HEK293T (cell line): ENCODE measurements at places on chromosomes 1 and 21.

- DNase-seq: no peak
Observed at GRCh38 chr1:109785446-109786111, 21.9 kb upstream of the EPS8L3 start.

DNA sequence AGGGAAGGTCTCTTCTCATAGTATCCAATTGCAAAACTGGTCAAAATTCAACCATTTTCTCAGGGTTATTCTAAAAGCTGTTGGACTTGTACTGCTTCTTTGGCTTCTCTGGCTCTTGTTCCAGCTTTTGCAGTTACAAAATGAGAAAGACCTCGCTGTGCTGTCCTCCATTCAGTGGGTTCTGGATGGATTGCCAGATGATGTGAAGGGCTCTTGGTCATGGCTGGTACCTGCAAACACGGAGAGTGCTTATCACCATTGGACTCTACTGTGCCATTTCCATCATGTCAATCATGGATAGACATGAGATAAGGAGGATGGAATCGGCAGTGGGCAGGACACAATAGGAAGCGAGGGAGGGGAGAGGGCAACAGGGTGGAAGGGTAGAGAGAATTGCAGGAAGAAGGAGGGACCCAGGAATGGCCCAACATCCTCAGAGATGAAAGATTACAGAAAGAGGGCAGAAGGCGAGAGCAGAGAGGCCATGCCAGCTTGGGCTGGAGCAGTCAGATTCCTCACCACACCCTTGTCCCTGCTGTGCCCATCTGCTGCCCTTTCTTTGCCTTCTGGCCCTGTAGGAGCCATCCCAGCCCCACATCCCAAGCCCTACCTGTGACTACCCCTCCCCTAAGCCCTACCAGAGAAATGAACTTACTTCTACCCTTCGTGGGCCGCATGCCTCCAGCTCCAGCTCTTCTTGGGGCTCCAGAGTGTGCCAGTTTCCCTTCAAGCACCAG is 70.3 kb downstream of the HIVEP3 start:
- no peak for DNase-seq

DNA sequence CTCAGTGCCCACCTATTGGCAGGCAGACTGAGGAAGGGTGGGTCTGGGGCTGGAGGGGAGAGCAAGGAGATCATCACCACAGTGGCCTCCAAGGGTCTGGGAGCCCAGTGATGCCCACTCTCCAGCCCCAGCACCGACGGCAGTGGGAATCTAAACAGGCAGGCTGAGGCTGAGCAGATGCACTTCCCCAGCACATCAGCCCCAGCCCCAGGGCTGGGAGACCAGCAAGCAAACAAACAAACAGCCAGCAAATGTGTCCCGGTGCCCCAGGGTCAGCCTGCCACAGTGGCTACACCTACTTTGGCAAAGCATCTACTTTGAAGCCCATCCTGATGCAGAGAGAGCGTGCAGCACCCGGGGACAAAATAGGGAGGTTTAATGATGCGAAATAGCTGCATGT is 216.3 kb upstream of the ZC3H12A start:
- no peak for DNase-seq

DNA sequence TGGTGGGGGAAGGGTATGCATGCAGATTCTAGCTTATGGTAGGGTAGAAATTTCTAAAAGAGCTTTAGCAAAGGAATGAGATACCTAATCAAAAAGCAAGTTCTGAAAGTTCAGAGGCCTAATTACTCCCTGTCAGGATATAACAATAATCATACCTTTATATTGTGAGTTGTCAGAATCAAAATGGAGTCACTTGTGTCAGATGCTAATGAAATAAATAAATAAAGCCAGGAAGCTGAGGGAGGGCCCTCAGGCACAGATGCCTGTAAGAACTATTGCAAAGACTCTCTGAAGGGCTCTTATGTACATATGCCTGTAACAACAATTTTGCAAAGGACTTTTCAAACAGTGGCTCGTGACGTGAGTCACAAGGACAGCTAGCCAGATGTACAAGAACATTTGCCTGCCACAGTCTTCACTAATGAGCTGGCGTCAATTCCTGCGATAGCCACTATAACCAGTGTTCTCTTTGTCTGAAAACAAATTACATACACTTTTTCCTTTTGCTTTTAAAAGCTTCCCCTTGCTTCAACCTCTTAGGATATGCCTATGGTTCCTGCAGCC is 27.4 kb upstream of the DNASE2B start:
- DNase-seq: no peak

DNA sequence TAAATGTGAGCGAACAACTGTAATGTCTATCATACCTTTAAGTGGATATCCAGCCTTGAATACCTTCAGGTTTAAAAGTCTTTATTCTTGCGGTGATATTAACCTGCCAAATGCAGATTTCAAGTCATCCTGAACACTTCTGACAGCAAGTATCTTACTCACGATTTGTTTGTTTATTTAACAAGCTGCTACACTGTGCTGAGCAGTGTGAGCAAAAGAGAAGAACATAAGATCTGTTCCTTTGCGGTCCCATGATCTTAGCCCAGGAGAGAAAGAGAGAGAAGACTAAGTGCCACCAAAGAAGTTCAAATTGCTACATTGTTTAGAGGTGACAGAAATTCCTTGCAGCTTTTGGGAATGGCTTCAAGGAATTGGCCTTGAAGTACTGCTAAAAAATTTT is 9.5 kb upstream of the IL24 start:
- no peak for DNase-seq

- no peak for DNase-seq
Observed at GRCh38 chr1:84348759-84349158, 47.3 kb downstream of the SAMD13 start.

DNA sequence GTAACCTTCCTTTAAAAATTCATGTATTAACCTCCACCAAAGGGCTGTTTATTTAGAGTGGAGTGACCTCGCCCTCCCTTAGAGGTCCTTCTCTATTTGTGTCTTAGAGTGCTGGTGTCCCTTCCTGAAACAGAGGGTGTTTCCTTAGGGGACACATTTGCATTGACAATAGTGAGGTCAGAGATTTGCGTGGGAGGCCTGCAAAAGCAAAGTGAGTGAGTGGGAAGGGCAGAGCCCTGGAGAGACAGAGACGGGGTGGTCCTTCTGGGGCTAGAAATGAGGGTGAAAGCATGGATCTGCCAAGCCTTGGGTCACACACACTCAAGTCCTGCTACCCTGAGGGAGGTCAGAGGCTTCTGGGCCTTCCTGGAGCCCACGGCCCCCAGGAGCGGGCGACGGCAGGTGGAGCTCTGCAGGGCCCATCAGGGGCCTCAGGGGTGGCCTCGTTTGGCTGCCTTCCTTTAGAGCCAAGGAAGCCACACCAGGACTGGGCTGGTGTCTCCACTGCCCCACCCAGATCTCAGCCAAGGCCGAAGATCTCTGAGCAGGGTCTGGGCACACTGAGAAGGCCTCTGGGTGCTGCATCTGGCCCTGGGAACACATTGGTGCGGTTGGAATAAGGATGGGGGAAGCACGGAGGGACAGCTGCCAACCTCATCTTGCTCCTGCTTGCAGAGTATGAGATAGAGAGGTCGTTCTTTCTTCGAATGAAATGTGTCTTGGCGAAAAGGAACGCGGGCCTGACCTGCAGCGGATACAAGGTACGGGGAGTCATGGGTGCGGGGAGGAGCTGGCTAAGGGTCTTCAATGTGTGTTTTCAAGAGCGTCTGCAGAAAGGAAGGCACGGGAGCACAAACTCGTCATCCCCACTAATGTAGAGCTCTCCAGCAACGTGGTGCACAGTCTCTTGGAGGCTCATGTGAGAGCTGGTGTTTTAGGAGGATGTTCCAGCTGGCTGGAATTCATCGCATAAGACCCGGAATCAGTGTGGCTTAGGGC is 23.8 kb downstream of the SIM2 start:
- DNase-seq: no peak

- no peak for DNase-seq
Observed at GRCh38 chr1:54750596-54750995, 13.7 kb downstream of the PARS2 start.

DNA sequence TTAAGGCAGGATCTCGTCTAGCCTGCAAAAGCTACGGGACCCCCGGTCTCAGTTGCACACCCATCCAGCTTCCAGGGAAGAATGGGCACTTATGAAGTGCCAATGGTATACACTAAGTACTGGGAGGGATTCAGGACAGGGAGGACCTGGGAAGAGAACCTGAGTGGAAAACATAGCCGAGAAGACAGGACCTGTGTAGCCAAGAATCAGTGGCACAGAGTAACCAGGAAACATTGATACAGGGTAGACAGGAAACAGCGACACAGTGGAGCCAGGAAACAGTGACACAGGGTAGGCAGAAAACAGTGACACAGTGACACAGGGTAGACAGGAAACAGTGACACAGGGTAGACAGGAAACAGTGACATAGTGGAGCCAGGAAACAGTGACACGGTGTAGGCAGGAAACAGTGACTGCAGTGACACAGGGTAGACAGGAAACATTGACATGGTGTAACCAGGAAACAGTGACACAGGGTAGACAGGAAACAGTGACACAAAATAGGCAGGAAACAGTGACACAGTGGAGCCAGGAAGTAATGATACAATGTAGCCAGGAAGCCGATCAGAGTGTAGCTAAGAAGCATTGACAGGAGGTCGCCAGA is 138.0 kb upstream of the ARHGEF16 start:
- DNase-seq: no peak

- DNase-seq: no peak
Observed at GRCh38 chr1:73978964-73979363, 219.0 kb downstream of the LRRIQ3 start.

DNA sequence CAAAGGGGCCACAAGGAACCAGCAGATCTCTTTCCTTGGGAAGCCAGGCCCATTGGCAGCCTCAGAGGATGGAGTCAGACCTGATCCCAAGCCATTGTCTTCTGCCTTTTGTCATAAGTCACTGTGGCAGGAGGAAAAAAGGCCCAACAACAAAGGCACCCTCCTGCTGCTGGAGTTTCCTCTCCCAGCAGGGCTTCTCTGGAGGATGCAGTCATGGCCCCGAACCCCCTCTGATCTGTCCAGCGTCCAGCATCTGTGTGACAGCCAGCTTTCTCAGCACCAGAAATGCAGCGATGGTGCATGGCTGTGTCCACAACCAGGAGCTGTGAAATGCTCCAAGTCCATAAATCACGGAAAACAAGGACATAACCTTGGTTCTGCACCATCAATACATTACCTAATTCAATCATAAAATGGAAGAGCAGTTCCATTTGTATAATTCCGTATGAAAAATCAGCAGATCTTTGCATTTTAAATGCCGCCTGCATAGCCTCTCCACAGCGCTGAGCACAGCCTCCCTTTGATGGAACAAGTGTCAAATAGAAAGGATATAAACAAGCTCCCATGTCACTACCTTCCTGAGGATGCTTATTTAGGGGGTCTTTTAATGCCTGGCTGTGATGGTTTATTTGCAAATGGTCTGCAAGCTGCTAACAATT is 30.6 kb downstream of the AJAP1 start:
- DNase-seq: no peak

DNA sequence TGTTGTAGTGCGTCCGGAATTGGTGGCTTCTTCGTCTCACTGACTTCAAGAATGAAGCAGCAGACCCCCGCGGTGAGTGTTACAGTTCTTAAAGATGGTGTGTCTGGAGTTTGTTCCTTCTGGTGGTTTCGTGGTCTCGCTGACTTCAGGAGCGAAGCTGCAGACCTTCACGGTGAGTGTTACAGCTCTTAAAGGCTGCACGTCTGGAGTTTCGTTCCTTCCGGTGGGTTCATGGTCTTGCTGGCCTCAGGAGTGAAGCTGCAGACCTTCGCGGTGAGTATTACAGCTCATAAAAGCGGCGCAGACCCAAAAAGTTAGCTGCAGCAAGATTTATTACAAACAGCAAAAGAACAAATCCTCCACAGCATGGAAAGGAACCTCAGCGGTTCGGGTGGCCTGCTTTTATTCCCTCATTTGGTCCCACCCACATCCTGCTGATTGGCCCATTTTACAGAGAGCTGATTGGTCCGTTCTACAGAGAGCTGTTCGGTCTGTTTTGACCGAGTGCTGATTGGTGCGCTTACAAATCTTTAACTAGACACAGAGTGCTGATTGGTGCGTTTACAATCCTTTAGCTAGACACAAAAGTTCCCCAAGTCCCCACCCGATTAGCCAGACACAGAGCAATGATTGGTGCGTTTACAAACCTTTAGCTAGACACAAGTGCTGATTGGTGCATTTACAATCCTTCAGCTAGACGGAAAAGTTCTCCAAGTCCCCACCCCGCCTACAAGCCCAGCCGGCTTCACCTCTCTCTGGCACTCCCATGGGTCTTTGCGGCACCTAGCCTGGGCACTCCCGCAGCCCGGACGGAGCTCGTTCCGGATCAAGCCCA is 49.6 kb upstream of the KRTAP19-8 start:
- DNase-seq: no peak

GRCh38 chr1:176073524-176074157 is 133.4 kb downstream of the COP1 start:
- peak; percentile 53 for DNase-seq

GRCh38 chr1:244171241-244171985 is 120.3 kb downstream of the ZBTB18 start:
- no peak for DNase-seq

DNA sequence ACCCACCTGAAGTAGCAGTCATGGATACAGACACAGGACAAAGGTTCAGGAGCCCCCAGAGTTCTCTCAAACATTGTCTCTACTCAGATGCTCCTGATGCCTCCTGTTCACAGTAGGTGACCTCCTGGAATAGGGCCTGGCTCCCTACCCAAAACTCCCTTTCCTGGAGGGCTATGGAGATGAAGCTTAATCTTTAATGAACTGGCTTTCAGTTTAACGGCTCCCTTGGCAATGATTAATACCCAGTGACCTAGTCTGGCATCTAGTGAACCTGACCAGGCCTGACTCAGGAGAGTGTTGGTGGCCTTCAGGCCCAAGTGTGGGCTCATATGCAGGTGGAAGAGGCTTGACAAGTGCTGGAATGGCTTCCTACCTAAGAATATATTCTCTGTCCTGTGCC is 65.2 kb upstream of the TRABD2B start:
- DNase-seq: no peak

GRCh38 chr1:204758601-204759000 is 73.1 kb upstream of the LRRN2 start:
- no peak for DNase-seq

DNA sequence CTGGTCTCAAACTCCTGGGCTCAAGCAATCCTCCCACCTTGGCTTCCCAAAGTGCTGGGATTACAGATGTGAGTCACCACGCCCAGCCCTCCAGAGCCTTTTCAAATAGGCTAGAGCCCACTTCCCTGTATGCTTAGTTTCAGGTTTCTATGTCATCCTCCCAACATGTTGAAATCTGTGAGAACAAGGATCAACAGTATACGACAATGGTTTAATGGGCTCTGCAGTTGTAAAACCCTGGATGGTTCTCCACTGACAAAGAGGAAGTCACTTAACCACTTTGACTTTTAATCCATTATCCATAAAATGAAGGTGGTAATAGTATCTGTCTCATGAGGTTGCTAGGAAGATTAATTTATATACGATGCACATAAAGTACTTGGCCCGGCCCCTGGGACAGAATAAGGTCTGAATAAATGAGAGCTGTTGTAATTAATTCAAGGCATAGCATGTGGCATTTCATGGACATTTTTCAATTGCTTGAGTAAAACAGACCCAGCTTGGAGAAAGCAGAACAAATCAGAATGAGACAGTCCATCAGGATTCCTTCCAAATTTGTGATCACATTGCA is 113.9 kb upstream of the ZNF648 start:
- no peak for DNase-seq

GRCh38 chr1:29657816-29658215 is 421.5 kb downstream of the PTPRU start:
- DNase-seq: no peak
